ENCODE measurements at places on chromosomes 5 and 9.
A peak's percentile ranks its signal among the peaks of the same experiment; 100 is the strongest.

- no peak for DNase-seq
These were observed 414.3 kb upstream of the PAPPA start for GRCh38 chr9:115739096-115739875.

- no peak for DNase-seq
These were observed 12.8 kb downstream of the SMIM23 start for GRCh38 chr5:171798418-171798817.

DNA sequence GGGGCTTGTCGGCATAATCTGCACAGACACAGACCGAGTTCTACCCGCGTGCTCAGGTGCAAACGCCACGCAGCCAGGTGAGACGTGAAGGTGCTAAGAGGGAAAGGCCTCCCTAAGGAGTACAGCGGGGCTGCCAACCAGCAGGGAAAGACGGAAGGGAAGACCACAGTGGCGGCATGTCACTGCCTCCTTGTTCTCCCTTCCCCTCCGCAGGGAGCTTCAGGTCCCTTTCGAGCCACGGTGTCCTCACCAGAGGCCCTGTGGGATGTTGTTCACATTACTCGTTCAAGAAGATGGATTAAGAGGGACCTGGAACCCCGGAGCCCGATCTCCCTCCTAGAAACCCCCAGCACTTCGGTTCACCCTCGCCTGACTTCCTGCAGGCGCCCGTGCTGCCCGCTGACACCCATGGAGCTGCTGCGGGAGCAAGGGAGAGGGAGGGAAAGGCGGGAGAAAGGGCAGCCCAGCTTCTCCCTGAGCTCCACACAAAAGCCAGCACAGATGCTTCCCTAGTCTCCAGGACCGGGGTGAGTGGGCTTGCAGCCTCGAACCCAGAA is 686 bp downstream of the BRD9 start:
- peak; percentile 53 for DNase-seq

GRCh38 chr9:93304574-93305496 is 120.9 kb downstream of the WNK2 start:
- DNase-seq: peak; percentile 75

DNA sequence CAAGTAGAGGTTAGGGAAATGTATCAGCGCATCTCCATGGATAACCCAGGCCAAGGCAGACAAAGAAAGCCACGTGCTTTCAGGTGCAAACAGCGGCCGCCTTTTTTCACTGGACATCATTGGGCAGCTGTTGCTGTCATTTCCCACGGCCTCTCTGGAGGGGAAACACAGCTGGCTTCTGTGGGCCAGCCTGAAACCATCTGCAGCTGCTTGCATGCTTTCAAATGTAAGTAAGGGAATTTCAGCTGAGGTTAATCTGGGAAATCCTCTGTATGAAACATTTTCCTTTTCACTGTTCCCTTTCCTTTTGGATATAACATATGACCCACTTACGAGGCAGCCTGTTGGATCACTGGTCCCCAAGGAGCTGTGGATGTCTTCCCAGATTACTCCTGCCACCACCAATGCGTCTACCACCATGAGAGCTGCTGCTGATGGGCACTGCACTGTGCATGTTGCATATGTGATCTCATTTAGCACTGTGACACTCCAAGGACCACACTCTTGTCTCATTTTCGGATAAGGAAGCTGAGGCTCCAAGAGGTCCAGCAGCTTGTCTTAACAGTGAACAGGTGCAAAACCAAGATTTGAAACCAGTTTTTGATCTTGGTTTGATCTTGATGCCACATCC is 106.3 kb downstream of the C9orf152 start:
- no peak for DNase-seq

GRCh38 chr9:36592801-36593583 is 20.3 kb downstream of the MELK start:
- DNase-seq: no peak

DNA sequence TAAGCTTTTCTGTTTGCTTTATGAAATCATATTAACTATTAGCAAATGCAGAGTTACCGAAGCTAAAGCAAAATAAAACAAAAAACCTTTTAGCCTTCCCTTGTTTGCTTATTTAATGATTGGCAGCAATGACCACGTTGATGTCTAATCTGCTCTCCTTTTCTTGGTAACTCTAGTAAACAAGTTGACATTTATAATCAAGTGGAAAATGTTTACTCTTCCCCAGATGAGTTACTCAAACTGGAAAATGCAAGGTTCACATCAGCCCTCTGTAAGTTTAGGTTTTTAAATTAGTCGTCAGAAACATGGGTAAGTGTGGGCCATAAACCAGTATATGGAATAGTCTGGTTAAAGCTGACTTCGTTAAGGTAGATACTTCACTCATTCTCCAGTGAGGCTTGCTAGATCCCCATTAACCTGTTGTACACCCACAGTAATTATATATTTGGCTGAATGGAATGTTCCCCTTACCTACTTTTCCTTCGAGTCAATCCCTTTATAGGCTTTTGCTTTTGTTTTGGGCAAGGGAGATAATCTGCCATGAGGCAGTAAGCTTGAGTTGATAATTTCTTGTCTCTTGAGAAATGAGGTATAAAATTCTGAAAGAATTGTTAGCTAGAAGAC is 100.9 kb downstream of the GDNF start:
- no peak for DNase-seq

GRCh38 chr5:128328446-128328845 is 209.6 kb downstream of the FBN2 start:
- no peak for DNase-seq

- peak; percentile 51 for DNase-seq
These were observed 2.1 kb downstream of the ANP32B start for GRCh38 chr9:97985058-97985861.

- DNase-seq: peak; percentile 39
These were observed 182.2 kb downstream of the PDE4D start for GRCh38 chr5:59711310-59711709.

DNA sequence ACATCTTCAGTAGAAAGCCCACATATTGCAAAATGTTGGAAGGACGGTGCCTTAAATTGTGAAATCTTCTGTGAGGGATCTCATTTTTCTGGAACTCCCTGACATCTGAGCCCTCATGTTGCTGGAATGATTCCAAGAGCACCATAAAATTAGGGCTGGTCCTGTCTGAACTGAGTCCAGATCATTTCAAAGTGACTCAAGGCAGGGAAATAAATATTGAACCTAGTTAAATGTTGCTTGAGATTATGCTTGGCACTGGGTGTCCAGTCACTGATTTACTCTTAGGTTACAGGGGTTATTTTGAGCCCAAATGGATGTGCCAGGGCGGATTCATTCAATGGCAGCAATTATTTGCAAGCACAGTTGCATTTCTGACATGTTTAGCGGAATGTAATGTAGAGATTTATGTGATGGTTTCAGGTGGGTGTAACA is 437.0 kb downstream of the PIK3R1 start:
- peak; percentile 94 for DNase-seq

DNA sequence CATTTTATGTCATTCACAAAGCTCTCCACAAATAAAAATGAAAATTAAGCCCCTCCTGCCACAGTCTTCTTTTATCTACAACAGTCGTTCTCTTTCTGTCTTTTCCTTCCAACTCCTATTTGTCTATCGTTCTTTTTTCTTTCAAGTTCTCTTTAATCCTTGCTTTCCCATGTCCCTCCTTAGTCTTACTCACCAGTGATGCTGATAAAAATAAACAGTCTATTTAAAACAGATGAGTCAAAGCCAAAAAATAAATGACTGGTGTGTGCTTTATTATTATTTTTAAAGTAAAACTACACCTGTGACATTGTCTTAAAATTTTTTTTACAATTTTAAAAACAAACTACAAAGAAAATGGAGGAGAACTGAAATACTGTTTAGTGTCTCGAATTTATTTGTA is 137.1 kb upstream of the TMEM161B start:
- DNase-seq: no peak

GRCh38 chr5:23445573-23445972 is 61.8 kb upstream of the PRDM9 start:
- no peak for DNase-seq

- DNase-seq: no peak
These were observed 68.7 kb downstream of the NTNG2 start for GRCh38 chr9:132230605-132231004.

- DNase-seq: peak; percentile 65
These were observed 141.1 kb upstream of the SPDL1 start for GRCh38 chr5:169442403-169442874.

- DNase-seq: no peak
These were observed 528.0 kb downstream of the BNC2 start for GRCh38 chr9:16342246-16343020.

GRCh38 chr9:72038408-72038807 is 22.0 kb downstream of the C9orf57 start:
- no peak for DNase-seq

- DNase-seq: peak; percentile 65
These were observed 3.4 kb downstream of the TLE1 start for GRCh38 chr9:81685763-81686613.

GRCh38 chr5:127411381-127411780 is 106.1 kb upstream of the PRRC1 start:
- no peak for DNase-seq

DNA sequence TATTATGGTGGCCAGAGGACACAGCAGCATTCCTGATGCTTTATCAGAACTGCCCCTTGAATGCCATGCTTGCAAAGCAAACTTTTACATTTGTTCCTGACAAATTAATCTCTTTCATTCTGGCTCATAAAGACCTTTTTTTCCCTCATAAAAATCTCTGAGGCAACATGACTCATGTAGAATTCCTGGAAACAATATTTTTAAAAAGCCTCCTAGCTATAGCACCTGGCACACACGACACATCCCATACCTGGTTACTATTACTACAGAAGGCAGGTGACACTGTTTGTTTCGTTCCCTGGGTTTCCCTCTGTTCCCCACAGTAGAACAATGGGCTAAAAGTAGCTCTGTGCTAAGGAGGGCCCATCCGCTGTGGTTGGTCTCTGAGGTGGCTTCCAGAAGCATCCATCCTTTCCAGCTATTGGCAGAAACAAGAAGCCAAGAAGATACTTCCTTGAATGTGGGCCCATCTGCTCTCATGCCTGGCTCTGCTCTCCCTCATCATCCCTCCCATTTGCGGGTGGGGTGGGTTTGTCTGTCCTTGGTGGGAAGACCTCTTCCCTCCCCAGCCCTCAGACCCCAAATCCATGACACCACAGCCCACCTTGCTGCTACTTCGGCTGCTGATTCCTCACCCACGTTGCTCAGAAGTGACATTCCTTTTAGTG is 59.1 kb downstream of the GALNT12 start:
- no peak for DNase-seq

- DNase-seq: no peak
These were observed 1.7 kb downstream of the TRAF1 start for GRCh38 chr9:120924698-120925534.

- no peak for DNase-seq
These were observed 53.6 kb downstream of the WNK2 start for GRCh38 chr9:93237540-93237939.

- DNase-seq: peak; percentile 60
These were observed 112.6 kb downstream of the TMC1 start for GRCh38 chr9:72633966-72634365.

DNA sequence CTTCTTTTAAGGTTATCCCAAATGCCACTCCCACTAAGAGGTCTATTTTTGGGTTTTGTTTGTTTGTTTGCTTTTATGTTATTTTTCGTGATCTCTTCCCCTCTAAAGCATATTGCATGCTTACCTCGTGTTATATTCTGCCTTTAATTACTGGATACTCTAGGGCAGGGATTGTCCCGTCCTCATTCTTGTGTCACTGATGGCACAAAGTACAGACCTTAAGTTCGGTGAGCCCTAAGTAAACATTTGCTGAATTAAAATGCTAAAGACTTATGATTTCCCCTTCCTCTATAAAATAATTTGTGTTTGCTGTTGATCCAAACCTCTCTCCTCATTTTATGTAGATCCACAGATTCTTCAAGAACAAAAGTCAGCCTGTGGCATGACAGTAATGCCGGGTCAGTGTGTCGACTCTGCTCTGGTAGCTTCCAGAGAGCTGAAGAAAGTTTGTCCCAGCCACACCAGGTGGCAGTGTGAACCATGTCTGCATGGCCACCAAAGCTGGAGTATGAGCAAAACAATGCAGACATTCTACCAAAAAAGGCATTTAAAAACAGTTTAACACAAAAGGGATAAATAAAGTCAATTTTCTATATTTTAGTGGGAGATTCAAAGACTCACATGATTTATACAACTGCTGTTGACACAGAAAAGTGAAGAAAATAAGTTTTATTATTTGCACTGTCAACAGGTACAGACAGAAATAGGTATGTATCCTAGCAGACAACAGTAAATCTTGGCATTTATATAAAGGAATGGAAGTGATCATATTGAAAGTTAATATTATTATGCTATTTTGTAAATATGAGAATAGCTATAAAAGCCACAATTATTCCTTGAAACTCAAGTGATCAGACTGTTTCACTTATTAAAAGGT is 17.9 kb upstream of the POC5 start:
- peak; percentile 17 for DNase-seq

GRCh38 chr9:14273696-14274121 is 40.2 kb downstream of the NFIB start:
- DNase-seq: no peak

DNA sequence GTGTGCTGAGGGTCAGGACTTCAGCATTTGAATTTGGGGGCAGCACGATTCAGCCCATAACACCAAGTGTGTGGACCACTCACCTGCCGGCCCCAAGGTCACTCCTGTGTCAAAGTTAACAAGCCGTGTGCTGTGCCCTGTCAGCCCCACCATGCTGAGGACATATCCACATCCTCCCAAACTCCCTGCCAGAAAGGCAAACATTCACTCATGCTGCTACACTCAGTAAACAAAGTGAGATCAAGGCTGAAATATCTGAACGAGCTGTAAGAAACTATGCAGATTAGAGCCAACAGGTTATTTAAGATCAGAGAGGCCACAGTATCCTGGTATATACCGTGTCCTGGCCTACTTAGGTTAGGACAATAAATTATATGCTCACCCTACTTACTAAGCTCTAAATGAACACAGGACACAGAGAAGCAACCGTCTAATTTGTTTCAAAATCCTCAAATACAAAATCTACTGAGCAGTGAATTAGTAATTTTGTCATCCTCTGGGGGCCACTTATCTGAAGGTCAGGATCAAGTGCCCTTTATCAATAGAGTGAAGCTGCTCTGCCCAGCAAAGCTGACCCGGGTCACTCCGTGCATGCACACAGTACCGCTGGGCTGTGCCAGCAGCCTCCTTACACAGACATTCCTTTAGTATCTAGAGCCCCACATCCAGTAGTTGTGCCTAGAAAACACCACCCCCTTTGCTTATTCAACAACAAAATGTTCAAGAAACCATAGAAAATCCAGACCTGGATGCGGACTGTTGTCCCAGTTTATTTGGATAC is 28.2 kb downstream of the RETREG1 start:
- no peak for DNase-seq

GRCh38 chr5:6289239-6289638 is 89.1 kb downstream of the MED10 start:
- no peak for DNase-seq

GRCh38 chr5:66423484-66423883 is 172.7 kb upstream of the MAST4 start:
- no peak for DNase-seq

GRCh38 chr5:5504325-5504724 is 81.8 kb downstream of the ICE1 start:
- DNase-seq: no peak

DNA sequence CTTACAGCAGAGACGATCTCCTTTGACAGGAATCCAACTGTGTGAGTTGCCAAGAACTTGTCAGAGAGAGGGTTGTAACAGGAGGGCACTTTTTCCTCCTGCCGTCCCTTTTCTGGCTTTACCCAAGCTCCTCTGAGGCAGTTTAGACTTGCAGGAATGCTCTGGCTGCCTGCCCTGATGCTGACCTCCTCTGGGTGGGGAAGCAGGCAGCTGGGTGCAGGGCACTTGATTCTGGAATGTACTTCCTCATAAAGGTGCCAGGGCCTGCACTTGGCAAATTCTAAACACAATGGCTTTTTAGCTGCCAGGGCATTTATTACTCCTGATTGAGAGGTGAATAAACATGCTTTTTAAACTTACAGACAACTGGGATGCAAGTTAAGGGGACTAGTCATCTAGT is 190.4 kb downstream of the EPB41L4A start:
- peak; percentile 75 for DNase-seq

Data from adipocyte (in vitro differentiated cells).